ENCODE measurements at places on chromosomes 5 and 9.

DNA sequence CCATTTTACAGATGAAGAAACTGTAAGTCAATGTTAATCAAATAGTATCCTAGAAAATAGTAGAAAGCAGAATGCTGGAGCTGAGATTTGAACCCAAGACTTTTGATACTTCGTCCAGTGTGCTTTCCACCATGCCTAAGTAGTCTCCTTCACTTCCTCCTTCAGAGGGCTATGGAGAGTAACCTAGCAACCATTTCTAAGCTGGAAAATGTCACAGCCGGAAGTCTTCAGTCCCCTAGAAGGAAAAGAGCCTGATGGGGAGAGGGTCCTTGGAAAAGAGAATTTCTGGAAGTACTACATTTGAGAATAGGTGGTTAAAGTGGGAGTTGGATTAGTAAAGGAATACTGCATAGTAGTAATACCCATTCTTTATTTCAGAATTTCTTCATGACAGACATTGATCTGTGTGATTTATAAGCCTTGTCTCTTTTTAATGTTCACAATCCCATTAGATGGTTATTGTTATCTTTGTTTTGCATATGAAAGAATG lies 32.7 kb downstream of the PCDHAC2 start:
- DNase-seq: no peak

- no peak for DNase-seq
Observed at GRCh38 chr5:25539536-25539935, 894.8 kb upstream of the CDH10 start.

DNA sequence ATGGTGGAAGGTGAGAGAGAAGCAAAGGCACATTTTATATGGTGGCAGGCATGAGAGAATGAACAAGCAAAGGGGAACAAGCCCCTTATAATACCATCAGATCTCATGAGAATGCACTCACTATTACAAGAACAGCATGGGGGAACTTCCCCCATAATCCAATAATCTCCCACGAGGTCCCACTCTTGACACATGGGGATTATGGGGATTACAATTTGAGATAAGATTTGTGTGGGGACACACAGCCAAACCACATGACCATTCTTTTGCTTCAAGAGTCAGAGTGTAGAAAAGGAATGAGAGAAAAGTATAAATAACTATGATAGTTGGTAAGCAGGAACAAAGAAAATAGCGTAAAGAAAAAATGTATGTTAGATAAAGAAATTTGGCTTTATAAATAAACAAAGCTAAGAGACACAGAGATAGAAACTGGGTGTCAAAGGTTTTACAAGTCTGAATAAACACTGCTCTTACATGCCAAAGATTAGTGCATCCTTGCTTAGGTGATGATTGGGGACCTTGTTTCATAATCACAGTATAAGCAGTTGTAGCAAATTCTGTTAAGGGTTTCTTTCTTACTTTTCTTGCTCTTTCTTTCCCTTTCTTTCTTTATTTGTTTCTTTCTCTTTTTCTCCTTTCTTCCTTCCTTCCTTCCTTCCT lies 91.9 kb upstream of the PAPPA start:
- no peak for DNase-seq

- DNase-seq: no peak
Observed at GRCh38 chr5:180350296-180350695, 2.8 kb downstream of the GFPT2 start.

DNA sequence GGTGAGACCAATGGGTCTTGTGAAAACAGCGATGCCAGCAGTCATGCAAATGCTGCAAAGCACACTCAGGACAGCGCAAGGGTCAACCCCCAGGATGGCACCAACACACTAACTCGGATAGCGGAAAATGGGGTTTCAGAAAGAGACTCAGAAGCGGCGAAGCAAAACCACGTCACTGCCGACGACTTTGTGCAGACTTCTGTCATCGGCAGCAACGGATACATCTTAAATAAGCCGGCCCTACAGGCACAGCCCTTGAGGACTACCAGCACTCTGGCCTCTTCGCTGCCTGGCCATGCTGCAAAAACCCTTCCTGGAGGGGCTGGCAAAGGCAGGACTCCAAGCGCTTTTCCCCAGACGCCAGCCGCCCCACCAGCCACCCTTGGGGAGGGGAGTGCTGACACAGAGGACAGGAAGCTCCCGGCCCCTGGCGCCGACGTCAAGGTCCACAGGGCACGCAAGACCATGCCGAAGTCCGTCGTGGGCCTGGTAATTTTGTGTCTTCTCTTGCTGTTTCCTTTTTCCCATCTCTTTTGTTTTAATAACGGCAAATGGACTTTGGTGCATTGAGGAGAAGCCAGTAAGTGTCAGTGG lies 98.0 kb downstream of the EHMT1 start:
- no peak for DNase-seq

GRCh38 chr5:56532466-56532865 lies 282.9 kb upstream of the MAP3K1 start:
- no peak for DNase-seq

DNA sequence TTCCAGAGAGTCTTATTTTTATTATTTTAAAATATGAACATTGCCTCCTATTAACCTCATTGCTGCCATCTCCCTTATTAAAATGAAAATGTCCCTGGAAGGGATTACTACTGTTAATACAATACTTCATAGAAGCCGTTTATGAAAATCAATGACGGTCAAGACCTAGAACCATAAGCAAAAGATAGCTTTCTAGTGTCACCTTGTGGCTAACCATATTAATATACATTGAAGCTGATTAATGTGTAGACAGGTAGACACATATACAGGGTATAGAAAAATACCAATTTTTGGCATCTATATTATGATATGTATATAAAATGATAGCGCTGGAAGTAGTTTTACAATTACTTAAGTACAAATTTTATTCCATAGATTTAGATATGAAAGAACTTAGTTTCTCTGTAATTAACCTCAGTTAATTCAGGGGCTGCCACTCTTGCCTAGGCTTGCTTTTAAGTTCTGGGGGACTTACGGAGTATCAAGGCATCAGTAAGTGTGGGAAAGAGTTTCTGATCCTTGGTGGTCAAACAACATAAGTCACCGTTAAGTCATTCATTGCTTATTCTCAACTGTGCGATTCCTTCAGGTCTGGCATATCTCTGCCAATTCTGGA lies 2.5 kb upstream of the YTHDC2 start:
- DNase-seq: no peak

- DNase-seq: peak; percentile 51
Observed at GRCh38 chr9:135602789-135603481, 36.4 kb downstream of the GLT6D1 start.
